AG10803 (cell line): ENCODE measurements at places on chromosomes 1 and 21.

DNA sequence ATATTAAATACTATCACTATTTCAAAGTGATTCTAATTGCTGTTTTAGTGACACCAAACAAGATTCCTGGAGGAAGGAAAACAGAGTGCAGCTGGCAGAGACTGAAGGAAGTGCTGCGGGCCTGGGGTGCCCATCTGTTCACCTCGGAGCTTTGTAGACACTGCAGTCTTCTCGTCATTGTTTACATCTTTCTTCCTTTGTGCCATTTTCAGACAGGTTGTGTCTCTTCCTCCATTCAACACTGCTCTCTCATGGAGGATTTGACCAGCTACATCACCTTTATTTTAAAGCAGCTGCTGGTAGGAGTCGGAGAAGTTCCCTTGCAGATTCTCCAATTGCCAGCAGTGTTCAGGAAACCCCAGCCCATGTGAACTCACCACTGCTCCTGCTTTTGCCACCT, 37.3 kb downstream of the ABCA4 start:
- no peak for DNase-seq

GRCh38 chr1:23529146-23530086, 1.6 kb downstream of the E2F2 start:
- no peak for DNase-seq

DNA sequence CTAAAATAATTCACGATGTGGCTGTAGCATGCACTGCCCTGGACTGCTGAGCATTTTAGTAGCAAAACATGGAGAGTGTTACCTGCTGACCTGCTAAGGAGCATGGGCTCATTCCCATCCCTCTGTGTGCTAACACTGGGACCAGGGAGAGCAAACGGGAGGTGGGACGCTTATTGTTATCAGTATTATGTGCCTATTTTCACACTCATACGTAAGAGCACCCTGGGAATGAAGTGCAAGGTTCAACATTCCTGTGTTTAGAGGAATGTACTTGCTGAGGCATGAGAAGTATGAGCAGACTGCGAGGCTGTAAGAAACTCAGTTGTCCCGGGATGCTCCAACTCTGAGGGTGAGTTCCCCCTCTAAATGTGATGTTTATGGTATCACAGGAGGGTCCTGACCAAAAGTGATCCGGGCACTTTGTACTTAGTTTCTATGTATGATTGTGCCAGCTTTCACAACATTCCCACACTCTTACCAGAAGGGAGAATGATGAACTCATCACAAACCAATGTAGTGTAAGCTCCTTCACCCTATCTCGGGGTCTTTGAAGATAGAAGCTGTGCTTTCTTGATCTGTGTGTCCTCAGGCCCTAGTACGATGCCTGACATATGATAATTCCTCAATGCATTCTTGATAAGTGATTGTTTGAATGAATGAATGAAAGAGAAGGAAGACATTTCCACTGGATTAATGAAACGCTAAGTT, 164.8 kb downstream of the KCNJ6 start:
- DNase-seq = peak; percentile 36

- no peak for DNase-seq
These were observed 4.7 kb upstream of the ECE1 start for GRCh38 chr1:21295002-21295401.

DNA sequence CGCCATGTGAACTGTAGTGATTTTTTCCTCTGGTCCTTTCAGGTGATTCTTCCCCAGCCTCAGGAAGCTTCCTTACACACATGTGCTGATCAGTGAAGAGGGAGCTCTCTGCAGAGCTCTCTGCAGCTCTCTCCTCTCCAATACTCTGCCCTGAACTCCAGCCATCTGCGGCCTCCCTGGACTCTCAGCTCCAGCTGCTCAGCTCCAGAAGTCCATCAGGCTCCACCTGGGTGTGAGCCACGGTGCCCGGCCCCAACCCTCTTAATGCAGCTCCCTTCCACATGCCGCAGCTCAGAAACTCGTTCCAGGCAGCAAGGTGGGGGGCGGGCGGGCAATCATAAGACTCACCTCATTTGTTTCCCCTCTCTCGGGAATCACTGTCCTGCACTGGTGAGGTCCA, 30.9 kb upstream of the RPL11 start:
- DNase-seq = no peak

DNA sequence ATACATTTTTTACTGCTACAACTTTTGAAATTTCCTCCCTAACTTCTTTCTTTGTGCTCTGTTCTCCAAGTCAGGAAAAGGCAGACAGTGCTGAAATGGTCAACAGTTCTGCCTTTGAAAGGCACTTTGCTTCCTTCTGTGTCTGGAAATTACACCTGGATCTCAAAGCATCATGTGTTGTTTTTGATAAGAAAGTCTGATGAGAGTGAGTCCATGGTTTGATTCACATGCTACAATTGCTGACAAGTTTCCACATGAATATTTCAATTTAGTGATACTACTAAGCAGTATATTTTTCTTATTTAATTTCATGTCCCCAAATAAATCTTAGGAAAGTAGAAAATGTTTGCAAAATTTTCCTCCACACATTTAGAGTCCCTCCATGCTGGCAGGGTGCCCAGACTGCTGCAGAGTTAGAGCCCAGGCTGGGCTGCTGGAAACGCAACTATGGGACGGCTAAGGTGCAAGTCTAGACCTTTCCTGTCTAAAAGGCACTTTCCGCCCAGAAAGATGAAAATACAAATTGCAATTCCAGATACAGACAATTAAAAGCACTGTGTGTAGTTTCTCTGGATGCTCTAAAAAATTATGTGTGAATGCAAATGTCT, 96.6 kb upstream of the RUNX1 start:
- no peak for DNase-seq

DNA sequence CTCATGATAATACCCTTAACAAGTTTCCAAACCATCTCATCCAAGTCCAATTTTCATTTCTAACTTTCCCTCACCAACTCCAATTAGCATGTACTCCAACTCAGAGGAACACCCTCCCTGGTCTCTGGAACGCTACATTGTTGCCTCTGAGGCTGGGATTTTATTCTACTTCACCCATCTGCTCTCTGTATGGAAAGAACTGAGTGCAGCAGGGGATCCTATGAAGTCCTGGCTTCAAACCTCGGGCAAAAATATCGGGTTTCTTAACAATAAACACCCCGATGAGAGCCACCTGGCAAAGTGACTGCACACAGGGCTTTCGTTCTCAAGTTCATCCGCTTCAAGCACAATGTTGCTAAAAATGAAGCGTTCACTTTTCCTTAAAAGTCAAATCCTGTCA, 99.6 kb downstream of the CRB1 start:
- DNase-seq = no peak

DNA sequence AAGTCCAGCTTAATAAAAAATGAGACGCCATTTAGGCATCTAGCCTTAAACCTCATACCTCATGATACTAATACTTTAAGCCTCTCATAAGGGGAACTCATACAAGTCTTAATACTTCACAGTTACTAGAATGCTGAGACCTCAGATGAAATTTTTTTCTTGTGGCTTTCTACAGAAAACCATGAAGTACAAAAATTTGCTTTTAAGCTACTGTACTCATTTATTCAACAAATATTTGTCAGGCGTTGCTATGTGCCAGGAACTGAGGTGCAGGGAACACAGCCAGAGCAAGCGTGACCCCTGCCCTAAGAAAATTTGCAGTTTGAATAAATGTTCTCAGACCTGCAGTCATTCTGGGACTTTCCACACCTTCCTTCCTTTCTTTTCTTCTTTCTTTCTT, 150.6 kb downstream of the MRPL39 start:
- DNase-seq = no peak
